ENCODE measurements at places on chromosomes 4 and X. TPM values are rescaled to one million over a fixed set of nuclear protein-coding genes. Genes with fewer than 3 reads are reported as not detected.

Gene NPY2R
- total RNA-seq, result not detected

Gene METAP1
- 60.8 TPM for total RNA-seq

Gene AWAT2
- total RNA-seq, result not detected

Gene TEX13C
- total RNA-seq, result not detected

Gene ADGRG4
- total RNA-seq, result not detected

Gene MGAT4D
- not detected for total RNA-seq

Gene CDKL2
- total RNA-seq, result 1.1 TPM

Gene EMCN
- not detected for total RNA-seq

Gene PCDH19
- total RNA-seq, result 0.06 TPM

Gene YY2
- 2.3 TPM for total RNA-seq
